ENCODE measurements at places on chromosomes 2 and 18. TPM values are rescaled to one million over a fixed set of nuclear protein-coding genes. Genes with fewer than 3 reads are reported as not detected.

DNA sequence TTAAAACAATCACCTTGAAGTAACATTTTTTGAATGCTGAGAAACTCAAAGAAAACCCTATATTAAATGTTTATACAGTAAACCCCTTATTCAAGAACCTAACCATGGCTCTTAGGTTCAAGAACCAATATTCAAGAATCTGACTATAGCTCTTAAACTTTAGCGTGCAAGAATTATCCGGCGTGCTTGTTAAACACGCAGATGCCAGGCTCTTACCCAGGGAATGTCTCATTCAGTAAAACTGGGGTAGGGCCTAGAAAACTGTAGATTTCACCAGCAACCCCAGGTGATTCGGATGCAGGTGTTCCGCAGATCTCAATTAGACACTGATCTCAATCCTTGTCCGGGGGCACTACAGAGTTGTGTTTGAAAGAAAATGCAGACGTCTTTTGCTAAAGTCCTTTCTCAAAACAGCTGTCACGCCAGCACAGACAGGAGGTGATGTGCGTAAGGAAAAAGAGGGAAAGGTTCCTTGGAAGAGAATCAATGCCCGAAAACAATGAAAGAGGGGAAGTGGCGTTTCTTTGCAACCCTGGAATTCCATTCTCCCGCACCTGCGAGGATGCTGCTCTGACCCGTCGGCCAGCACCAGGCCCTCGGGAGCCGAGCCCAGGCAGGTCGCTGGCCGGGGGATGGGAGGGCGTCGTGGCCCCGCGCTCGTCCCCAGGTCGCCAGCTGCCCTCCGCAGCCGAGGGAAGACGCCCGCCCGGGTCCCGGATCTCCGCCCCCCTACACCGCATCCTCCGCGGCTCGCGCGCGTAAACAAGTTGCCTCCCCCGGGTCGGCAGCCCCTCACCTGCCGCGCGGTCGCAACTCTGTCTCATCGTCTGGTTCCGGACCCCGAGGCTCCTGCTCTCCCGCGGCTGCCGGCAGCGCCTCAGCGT lies 851 bp downstream of the EIF2AK3 start:
- peak; percentile 94 for DNase-seq

DNA sequence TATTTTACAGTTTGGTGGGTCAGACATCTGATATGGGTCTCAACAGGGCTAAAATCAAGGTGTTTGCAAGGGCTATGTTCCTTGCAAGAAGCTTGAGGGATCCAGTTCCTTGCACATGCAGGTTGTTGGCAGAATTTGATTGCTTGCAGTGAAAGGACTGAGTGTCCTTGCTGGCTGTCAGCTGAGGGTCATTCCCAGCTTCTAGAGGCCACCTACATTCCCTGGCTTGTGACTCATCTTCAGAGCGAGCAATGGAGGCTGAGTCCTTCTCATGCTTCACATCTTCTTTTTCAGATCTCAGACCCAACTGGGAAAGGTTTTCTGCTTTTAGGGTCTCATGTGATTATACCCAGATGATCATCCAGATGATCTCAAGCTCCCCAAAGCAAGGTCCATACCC lies 12.4 kb downstream of the MEX3C start:
- DNase-seq, result no peak

DNA sequence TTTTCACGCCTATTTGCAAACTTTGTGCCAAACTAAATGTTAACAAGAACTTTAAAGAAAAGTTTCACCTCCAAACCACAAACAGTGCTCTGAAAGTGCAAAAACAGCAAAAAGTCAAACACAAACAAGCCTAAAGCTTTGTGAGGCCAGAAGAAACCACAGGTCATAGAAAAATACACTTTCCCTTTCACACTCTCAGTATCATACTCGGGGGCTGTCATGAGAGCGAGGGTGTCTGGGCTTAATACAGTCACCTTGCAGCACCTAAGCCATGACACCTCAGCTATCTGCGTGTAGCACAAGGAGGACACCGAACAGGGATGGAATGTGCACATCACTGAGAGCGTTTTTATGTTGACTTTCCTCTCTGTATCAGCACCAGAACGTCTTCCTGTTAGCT lies 26.6 kb upstream of the SEH1L start:
- DNase-seq, result no peak

- DNase-seq, result no peak
These were observed 44.9 kb downstream of the MALT1 start for GRCh38 chr18:58716060-58716756.

The C2orf66 gene
- not detected for total RNA-seq

The TNS1 gene
- total RNA-seq, result 394 TPM

The HOXD3 gene
- 4.5 TPM for total RNA-seq

The SDC1 gene
- total RNA-seq, result 14.1 TPM

The CHRNA1 gene
- total RNA-seq, result 0.46 TPM

Measured in spleen (tissue), 13 donors.